ENCODE measurements at places on chromosomes 11 and 22.

GRCh38 chr11:67468456-67468758 lies 644 bp downstream of the TMEM134 start:
- no peak for DNase-seq

DNA sequence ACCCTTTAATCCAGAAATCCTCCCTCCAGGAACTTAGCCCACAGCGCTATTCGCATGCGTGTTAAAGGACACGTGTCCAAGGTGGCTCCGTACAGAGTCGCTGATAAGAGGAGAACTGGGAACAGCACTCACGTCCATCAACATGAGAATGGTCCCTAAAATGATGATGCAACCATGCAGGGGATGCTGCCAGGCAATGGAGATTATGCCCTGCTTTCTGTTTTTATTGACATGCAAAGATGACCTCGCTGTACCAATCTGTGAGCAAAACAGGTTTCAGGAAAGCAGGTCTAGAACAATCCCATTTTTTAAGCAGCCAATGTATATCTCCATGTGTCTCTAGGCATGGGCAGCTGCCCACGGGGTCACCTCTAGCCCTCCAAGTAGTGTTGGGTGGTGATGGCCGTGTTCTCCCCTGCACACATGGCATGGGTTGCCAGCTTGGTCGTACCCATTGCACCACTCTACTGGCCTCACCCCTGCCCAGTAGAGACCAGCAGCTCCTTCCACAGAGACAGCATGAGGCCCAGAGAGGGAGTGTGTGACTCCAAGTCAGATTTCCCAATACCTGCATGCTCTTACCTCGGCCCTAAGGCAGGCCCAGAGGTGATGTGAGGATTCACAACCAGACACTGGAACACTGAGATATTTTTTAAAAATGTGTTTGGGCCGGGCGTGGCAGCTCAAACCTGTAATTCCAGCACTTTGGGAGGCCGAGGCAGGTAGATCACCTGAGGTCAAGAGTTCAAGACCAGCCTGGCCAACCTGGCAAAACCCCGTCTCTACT lies 68.3 kb upstream of the LINC01488 start:
- no peak for DNase-seq

DNA sequence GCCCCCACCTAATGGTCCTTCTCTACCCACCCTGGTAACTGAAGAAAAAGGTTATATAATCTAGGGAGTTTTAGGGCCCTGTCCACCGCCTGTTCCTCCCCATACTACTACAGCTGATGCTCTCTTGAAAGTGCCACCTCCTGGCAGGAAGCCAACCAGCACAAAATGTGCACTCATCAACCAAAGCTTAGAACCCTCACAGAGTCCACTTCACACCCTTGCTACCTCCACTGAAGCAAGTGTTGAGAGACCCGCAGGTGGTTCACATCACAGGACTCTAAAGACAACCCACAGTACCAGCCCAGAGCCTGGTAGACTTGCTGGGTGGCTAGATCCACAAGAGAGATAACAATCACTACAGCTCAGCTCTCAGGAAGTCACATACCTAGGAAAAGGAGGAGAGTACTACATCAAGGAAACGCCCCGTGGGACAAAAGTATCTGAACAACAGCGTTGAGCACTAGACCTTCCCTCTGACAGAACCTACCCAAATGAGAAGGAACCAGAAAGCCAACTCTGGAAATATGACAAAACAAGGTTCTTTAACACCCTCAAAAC lies 17.5 kb upstream of the OR10W1 start:
- DNase-seq: no peak

DNA sequence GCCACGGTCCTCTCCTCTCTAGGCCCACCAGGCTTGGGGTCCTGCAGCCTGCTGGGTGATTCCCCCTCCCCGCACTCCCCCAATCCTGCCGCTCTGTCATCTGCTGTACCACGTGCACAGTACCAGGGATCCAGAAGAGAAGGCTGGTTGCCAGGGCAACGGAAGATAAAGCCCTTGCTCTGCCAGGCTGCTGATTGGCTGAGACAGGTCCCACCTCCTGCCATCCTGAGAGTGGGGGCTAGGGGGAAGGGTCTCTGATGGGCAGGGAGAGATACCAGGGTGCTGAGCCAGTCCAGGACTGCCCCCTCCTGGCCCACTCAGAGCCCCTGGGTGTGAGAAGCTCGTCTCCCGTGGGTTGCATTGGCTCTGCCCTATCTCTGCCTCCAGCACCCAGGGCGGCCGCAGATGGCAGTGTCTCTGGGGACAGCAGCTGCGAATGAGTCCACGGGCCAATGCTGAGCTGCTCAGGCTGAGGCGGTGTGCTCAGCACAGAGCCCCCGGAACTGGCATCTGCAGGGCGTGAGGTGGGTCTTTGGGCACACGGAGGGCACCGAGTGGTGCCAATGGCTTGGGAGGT lies at the start of gene SMIM45:
TSS of gene SMIM45 (plus strand) at position 253 of the 577 bp plus-strand sequence.
- DNase-seq: no peak

DNA sequence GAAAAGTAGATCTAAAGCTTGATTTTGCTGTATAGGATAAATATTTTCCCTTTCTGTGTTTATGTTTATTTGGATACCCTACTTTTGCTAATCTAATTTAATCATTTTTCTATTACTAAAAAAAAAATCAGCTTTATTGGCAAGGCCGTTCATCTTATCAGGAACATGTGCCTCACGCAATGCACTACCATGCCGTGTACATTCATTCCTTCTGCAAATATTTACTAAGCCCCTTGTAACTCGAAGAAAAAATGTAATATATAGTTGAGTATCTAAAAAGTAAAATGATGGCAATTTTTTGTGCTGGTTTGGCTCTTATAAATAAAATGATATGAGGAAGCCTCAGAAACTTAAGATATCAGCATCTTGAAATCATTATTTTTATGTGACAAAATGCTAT lies 8.9 kb downstream of the UVRAG start:
- DNase-seq: no peak

- no peak for DNase-seq
These were observed 21.7 kb upstream of the PRDM10 start for GRCh38 chr11:130024361-130024760.

DNA sequence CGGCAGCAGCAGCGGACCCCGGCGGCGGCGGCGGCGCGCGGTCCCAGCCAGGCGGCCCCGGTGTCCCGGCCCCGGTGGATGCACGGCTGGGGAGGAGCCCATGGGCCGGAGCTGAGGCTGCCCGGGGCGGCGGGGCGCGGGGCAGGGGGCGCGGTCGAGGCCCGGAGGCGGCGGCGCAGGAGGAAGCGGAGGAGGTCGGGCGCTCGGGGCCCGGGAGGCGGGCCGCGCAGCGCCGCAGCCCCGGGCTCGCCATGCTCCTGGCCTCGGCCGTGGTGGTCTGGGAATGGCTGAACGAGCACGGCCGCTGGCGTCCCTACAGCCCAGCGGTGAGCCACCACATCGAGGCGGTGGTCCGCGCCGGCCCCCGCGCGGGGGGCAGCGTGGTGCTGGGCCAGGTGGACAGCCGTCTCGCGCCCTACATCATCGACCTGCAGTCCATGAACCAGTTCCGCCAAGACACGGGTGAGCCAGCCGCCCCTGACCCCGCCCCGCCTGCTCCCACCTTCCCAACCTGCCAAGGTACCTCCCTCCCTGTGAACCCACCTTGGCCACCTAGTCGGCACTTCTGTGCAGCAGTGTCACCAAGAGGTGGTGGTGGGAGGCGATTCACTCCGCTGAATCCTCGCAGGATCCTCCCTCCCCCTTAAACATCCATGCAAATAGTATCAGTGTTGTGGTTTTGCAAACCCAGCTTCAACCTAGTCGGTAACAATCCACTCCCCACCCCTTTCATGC lies 580 bp downstream of the DTX4 start:
- no peak for DNase-seq

DNA sequence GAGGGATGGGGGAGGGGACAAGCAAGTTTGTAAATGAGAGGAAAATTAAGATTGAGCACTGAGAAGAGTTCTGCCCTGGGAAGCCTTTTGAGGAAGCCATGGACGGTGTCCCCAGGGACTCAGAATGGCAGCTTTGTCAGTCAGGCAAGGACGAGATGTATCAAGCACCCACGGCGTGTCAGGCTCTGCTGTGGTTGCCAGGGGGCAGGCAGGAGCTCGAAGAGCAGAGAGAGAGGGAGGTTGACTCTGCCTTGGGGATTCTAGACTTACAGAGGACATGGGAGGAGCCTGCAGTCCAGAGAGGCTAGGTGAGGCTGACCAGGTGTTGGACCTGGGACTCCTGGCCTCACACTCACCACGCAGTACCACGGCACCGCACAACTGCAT lies 29.1 kb upstream of the SYT7 start:
- DNase-seq: no peak

GRCh38 chr22:50112151-50113118 lies 22.6 kb downstream of the MOV10L1 start:
- no peak for DNase-seq

DNA sequence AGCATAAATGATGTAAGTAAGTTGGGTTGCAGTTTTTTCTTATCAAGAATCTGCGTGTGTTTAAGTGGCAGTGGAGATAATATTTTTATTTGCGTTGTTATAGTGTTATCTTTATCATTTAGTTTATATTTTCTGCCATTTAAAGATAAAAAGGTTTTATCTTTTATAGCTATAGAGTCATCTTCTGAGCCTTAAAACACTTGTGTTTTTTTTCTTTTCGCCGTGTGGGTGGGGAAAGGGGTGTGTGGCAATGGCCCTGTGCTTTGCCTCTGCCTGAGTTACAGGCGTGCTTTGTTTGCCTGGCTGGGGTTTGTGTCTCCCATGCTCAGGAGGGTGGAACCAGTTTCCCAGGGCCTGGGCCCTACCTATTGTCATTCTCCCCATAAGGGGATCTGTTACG lies 16.2 kb downstream of the ARHGEF12 start:
- DNase-seq: no peak

DNA sequence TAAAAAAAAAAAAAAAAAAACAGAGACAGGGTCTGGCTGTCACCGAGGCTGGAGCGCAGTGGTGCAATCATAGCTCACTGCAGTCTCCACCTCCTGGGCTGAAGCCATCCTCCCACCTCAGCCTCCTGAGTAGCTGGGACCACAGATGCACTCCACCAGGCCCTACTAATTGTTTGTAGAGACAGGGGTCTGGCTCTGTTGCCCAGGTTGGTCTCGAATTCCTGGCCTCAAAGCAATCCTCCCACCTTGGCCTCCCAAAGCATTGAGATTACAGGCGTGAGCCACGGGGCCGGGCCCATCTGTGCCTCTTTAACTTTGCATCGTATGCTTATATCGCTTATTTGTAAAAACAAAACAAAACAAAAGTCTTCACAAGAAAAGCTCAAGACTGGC lies 3.1 kb downstream of the CPT1A start:
- peak; percentile 4 for DNase-seq

DNA sequence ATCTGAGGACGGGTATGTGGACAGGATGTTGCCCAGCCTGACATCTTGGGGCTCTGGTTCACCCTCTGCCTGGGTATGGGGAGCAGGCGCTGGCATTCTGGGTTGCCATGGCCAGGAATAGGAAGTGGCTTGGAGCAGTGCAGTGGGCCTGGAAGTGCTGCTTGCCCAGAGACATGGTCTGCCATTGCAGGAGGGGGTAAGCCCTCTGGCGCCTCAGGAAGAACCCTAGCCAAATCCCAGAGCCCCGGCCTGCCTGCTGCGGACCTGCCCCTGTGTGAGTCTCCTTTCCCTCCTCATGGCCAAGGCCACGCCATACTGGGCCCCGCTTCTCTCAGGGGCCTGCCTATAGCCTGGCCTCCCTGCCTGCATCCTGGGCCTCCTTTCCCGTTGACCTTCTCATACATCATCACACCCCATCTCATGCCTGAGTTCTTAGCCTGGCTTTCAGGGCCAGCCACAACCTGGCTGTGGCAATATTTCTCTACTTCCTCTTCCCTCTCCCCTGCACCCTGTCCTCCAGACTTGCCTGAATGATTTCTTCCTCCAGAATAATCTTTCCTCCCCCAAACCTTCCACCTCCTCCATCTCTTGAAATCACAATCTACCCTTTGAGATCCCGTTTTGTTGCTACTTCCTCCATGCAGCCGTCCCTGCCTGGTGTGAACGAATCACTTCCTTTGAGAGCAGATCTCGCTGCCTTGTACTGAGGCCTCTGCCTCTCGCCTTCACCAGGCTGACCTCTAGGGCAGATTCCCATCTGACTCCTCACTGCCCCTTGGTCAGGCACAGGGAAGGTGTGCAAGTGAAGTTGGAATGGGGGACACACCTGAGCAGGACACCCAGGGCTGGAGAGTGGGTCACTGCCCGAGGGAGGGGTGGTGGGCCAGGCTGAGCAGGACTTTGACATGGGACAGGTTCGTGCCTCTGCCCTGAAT lies 5.2 kb downstream of the CAPN5 start:
- no peak for DNase-seq

DNA sequence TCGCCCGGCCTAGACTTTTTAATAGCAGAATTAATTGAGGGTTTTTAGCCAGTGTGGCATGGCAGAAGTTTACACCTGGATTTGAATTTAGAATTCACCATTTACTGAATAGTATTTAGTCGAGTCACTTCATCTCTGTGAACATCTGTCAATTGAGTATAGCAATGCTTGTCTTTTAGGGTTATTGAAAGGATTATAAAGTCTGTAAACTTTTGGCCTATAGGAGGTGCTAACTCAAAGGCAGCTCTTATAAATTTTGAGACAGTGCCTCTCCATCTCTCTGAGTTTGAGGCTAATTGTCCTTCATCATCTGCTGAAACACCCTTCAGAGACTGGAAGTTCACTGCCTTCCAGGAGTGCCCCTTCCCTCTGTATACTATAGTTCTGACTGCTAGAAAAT lies 205.0 kb downstream of the NELL1 start:
- no peak for DNase-seq

GRCh38 chr11:98828986-98829708 lies 191.6 kb upstream of the CNTN5 start:
- no peak for DNase-seq

- no peak for DNase-seq
These were observed 66.0 kb downstream of the SLC25A17 start for GRCh38 chr22:40753114-40753513.

GRCh38 chr11:119605137-119605665 lies 123.8 kb downstream of the NECTIN1 start:
- no peak for DNase-seq

- no peak for DNase-seq
These were observed 369.3 kb downstream of the SOX6 start for GRCh38 chr11:15987046-15987445.

DNA sequence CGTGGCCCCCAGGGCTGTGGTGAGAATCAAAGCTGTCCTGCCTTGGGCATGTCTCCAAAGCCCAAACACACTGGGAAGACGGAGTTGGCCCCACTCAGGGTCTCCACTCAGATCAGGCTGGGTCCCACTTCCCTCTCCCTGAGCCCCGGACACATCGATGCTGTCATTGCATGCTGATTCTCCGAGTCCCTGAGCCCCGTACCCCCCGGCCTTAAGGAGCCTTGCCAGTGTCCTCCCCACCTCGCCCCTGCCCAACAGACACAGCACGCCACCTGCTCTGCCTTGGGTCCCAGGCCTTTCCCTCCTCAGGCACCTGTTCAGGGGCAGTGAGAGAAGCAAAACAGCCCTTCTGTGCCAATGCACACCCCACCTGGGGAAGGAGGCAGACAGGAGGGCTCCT lies 14.6 kb downstream of the EIF1AD start:
- no peak for DNase-seq

DNA sequence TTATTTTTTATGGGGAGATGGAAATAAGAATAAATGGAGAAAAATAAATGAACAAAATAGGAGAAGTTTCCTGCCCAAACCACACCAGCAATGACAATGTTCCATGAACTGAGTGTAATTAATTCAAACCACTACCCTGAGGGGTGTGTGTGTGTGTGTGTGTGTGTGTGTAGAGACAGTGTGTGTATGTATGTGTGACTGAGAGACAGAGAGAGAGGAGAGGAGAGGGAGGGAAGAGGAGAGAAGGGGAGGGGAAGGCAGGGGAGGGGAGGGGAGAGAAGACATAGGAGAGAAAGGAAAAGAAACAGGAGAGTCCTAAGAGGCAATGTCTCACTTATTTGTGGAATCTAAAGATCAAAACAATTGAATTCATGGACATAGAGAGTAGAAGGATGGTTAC lies 65.0 kb upstream of the POU2AF1 start:
- no peak for DNase-seq

GRCh38 chr11:127996825-127997224 lies 590.5 kb downstream of the ETS1 start:
- no peak for DNase-seq
